ENCODE measurements at places on chromosomes 6 and 20.

DNA sequence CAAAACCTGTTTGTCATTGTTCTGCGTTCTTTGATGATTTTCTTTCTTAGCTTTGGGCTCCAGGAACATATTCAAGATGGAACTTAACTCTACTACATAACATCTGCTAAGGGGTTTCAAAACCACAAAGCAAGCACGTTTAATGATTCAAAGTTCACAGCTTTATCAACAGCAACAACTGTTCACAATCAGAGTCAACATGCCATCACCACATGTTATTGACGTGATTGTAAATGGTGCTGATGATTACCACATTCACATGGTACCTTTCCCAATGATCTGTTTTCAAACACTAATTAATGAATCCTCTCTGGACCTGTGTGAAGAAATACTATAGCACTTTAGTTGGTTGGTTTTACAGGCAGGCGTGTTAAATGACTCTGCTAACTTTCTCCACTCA lies 180.6 kb upstream of the CEP162 start:
- DNase-seq: no peak

GRCh38 chr6:166720856-166721255 lies 93.8 kb upstream of the RPS6KA2 start:
- no peak for DNase-seq

DNA sequence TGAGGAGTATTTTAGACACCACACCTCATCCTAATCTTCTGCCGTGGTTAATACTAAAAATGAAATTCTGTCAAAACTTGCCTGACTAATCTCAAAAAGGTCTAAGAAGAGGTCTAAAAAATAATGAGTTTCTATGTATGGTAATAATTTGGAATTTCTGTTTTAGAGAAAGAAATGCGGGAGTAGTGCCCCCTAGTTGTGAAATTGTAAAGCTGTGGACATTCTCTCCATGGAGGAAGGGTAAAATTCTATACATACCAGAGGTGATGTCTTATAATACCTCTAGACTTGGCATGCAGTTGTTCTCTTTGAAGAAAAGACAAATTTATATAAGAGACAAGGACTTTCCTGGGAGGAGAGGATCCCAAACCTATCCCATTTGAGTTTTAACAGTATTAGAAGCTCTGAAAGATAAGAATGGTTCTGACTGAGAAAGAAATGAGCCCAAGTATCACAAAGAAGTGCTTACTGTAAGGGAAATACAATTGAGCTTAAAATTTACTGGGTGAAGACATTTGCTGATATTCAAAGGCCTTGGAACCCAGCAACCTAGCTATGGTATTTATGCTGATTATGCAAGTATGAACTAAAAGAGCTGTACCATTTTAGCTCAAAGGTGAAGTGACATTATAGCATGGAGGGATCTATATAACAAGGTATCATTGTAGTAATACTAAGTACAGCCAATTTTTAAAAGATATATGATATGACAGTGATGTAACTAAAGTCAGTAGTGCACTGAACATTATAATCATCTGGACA lies 5.1 kb upstream of the EPHA7 start:
- peak; percentile 41 for DNase-seq

DNA sequence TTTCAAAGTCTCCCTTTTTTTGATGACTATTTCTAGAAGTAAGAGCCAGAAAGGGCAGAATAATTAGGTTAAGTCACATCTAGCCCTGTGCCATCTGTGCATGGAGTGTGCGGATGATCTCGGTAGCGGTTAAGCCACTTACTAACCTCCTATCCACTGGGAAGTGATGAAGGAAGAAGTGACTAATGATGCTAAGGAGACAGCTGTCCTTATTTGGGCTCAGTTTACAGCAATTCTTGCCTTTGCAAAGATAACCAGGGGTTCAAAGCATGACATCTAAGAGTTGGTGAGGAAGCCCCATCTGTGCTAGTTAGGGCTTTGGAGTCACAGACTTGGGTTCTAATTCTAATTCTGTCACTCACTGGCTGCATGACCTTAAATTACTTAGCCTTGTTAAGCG lies 62.4 kb upstream of the RREB1 start:
- no peak for DNase-seq

- DNase-seq: no peak
Observed at GRCh38 chr6:90274451-90275030, 22.1 kb downstream of the BACH2 start.

- DNase-seq: no peak
Observed at GRCh38 chr20:2703716-2704475, 11.3 kb downstream of the EBF4 start.

GRCh38 chr6:16174416-16175078 lies 45.7 kb downstream of the MYLIP start:
- DNase-seq: no peak

GRCh38 chr6:20706238-20706938 lies 172.1 kb downstream of the CDKAL1 start:
- DNase-seq: peak; percentile 33

DNA sequence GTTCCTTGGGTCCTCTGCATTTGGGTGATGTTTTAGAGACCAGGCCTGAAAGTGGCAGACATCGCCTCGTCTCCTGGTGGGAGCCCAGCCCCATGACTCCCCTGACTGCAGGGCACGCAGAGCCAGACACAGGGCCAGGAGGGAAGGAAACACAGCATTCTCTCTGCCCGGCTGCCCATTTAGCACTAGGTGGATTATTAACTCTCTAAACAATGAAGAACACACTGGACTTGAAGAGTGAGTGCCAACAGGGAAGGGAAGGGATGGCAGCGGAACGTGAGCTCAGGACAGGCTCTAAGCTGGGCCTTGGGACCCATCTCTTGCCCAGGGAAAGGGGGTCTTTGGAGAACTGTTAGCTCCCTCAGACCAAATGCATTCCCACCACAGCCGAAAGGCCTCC lies 80.4 kb downstream of the TBXT start:
- no peak for DNase-seq

DNA sequence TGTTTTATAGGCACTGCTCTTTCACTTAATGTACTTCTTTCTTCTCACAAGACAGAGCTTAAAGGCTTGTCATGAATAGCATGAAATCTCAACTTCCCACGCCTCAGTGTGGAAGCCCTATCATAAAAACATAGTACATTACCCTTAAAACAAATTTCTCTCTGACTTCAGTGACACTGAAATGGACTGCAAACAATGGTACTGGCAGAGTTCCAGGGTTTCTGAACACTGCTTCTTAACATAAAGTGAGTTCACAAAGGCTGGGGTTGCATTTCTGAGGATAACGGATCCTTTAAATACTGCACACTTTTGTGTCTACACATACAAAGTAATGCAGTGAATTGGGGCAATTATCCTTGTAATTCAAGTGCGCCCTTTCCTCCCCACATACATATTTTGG lies 32.3 kb upstream of the PLEKHG1 start:
- peak; percentile 53 for DNase-seq

- no peak for DNase-seq
Observed at GRCh38 chr6:121584586-121585369, 149.3 kb downstream of the GJA1 start.

DNA sequence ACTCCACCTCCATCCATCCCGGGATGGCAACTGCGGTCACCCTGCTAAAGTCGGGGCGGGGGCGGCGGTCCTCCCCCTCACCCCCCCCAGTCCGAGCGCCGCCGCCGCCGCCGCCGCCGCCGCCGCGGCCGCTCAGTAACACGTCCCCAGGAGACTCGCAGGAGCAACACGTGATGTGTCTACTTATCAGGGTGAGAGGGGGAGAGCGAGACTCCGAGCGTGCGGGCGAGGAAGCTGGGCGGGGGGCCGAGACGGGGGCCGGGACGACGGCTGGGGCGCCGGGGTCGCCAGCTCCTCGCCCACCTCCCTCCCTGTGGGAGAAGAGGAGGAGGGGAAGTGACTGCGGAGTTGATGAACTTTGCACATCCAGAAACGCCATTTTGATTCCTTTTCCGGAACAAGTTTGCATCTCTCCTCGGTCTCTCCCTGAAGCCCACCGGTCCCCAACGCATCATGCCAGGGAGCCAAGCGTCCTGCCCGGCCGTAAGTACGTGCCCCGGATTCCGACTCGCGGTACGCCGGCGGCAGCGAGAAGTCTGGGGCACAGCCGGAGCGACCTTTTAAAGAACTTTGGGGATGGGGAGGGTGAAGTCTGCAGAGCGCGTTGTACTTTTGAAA lies at the start of gene RREB1:
RREB1 (plus strand) TSS at position 384 of the 618 bp plus-strand sequence. CDS start 73,951 bp downstream, outside the sequence.
- peak; percentile 84 for DNase-seq

- DNase-seq: no peak
Observed at GRCh38 chr6:122214605-122215318, 184.7 kb upstream of the HSF2 start.

GRCh38 chr6:31705931-31706330 lies 735 bp upstream of the LY6G6F start:
- peak; percentile 71 for DNase-seq

GRCh38 chr6:81700414-81700813 lies 52.1 kb downstream of the TENT5A start:
- DNase-seq: no peak

DNA sequence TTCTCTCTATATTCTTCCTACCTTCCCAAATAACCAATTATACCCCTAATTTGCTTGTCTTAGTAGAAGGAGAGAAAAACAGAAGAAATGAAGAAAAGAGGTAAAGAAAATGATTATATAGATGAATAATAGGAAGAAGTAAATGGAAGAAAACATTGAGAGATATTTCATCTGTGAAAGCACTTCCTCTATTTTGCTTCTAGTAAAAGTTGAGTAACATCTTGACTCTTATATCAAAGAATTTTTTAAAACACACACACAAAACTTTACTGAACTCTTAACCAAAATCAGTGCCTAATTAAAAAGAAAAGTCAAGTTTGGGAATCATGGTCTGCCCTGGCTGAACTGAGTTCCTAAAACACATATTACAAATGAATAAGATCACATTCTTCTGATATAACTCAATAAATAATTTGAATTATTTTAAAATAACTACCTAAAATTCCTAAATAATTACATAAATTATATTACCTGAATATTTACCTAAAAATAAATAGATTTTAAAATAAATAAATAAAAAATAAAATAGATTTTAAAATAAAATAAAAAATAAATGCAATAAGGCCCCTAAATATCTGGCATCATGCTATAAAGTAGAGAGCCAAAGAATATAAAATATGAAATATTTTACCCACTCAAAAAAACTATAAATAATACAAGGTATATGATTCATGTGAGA lies 8.8 kb downstream of the SLC17A2 start:
- no peak for DNase-seq

GRCh38 chr6:35177157-35177556 lies 36.0 kb upstream of the TCP11 start:
- DNase-seq: no peak

DNA sequence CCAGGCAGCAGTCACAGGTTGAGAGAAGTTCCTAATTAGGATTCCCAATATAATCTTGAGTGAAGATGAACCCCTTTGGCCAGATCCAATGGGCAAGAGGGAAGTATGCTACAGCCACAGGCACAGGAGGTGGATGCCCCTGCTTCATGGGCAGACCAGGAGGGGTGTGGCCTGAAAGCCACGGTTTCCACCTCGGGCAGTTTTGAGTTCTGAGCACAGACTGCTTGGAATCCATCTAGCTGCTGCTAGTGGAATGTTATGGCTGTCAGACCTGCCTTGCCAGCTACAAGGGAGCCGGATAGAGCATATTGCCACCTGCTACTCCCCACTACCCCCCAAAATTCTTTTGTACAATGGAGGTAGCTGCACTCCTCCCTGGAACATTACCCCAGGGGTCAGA lies 672.9 kb downstream of the HACE1 start:
- no peak for DNase-seq

- no peak for DNase-seq
Observed at GRCh38 chr6:71393981-71394432, 105.4 kb downstream of the OGFRL1 start.

DNA sequence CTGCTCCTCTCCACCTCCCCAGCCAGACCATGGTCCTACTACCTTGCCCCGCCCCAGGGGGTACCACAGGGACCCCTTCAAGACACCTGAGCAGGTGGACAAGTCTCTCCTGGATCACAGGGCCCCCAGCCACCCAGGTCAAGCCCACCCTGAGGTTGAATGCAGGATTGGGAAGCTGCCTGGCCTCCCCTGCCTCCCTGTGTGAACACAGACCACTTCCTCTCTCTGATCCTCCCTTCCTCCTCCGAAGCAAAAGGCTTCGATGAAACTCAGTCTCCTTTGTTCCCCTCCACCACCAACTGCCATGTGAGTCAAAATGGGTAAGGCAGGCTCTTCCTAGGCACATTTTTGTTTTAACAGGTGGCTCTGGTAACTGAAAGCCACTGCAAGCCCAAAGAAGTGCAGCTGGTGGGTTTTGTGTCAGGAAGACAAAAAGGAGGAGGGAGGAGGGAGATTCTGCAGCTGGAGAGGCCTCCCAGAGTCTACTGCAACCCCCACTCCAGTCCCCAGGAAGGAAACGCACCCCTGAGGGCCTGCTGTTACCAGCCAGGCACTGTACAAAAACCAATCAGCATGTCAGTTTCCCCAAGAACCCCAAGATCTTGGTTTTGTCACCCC lies 5.4 kb downstream of the ADA start:
- peak; percentile 53 for DNase-seq

DNA sequence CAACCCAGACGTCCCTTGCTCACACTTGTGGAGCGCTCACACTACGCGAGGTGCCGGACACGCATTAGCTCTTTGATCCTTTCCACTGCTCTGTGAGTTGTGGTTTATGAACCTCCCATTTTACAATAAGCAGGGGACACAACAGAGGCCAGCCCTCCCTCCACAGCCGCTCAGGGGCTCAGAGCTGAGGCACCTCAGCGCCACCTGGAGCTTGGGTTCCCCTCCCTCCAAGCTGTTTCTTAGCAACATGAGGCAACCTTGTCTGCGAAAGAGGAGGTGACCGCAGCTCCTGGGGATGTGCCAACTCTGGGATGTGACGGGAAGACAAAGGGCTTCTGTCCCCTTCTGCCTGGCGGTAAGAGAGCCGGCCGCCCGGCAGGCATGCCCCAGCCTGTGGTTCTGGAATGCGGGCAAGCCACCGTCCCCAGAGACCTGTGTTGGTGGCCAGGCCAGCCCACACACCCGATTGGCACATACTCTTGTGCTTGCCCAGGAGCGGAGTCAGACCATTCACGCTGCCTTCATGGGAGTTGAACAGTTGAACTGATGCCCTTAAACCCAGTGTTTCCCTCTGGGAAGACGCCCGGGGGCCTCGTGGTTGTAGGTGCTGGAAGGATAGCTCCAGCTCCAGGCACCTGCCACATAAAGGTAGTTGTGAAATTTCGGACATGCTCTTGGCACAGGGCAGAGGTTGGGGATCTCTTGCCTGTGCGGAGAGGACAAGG lies 44.5 kb downstream of the RBM38 start:
- peak; percentile 76 for DNase-seq

DNA sequence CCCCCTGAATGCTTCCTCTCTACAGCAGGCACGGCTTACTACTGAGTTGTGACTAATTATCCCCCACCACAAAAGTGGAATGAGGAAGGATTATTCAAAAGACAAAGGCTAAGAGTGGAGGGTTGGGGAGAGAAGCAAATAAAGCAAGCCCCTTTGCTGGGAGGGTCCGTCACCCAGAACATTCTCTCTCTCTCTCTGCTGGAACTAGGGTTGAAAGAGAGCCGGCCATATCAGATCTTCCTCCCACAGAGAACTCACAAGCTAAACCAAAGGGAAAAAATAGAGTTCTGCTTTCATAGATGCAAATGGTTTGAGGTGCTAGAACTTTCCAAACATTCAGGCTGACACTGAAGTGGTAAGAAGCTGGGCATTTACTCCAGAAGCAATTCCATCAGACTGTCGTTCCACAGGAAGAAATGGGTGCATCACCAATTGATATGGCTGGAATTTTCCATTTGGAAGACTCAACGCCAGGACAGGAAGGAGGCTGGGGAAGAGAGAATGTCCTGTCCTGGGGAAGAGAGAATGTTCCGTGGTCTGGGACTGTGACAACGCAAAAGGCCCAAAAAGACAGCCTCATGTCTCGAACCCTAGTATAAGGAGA lies 7.9 kb downstream of the ZMYND8 start:
- peak; percentile 58 for DNase-seq
